ENCODE measurements at places on chromosomes 4 and X.

DNA sequence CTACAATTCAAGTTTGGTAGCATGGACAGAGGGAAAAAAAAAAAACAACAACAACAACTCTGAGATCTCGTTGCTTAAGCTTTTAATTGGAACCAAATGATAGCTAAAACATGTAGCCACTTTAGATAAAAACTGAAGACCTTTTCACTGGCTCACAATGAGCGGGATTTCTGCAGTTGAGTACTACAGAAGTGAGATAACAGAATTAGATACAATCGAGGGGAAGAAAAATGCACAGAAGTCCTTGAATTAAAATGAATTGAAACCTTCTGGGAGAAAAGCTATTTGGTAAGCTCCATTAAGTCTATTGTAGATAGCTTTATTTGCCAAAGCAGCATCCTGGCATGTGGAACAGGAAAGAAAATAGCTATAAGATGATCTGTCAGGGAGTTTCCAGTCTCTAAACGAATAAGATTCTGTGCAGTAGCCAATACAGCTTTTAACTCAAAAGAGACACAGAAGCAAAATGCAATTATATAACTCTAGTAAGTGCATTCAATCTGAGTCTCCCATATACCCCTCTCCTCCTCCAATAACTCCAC, 248.5 kb downstream of the ENOX2 start:
- no peak for DNase-seq

- DNase-seq, result no peak
Observed at GRCh38 chr4:5955856-5956255, 62.4 kb downstream of the C4orf50 start.

GRCh38 chrX:30259927-30260326, 13.0 kb downstream of the MAGEB1 start:
- DNase-seq, result no peak

GRCh38 chrX:110320381-110320987, 2.6 kb upstream of the AMMECR1 start:
- no peak for DNase-seq

GRCh38 chr4:38415682-38416081, 248.3 kb upstream of the KLF3 start:
- no peak for DNase-seq

DNA sequence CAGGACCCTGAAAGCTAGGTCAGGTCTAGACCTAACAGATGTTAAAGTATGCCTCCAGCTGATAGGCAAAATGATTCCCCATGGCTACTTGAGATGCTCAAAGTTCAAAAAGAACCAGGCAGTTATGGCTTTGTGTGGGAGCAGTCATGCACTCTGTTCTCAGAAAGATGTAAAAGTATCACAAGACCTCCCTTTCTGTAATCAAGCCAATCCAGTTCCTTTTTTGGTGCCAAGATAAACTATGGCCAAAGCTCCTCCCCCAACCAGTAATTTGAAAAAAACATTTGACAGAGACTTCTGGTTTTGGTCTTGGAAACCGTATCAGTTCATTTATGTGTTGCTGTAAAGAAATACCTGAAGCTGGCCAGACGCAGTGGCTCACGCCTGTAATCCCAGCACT, 340.9 kb downstream of the CHIC1 start:
- DNase-seq, result no peak

- DNase-seq, result no peak
Observed at GRCh38 chrX:125202591-125203248, 117.0 kb upstream of the TEX13C start.

GRCh38 chr4:168421055-168421454, 59.2 kb downstream of the DDX60L start:
- no peak for DNase-seq

GRCh38 chr4:168129046-168129772, 36.9 kb downstream of the ANXA10 start:
- no peak for DNase-seq

- DNase-seq, result no peak
Observed at GRCh38 chr4:53705972-53706371, 114.7 kb upstream of the LNX1 start.

DNA sequence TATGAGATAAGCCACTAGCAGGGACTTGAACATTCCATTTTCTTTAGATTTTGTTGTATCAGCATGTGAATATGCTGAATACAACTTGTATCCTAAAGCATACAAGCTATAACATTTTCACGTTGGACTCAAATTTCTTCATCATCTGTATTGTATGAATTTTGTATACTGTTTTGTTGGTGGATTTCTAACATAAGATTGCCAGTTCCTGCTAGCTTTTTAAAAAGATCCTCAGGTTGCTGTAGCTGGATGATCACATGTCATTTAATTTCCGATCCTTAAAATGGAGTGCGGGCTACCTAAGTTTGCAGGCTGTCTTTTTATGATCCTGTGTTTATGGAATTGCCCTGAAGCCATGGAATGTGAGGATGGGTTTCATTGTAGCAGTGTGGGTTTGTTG, 6.9 kb downstream of the PDLIM5 start:
- peak; percentile 30 for DNase-seq

DNA sequence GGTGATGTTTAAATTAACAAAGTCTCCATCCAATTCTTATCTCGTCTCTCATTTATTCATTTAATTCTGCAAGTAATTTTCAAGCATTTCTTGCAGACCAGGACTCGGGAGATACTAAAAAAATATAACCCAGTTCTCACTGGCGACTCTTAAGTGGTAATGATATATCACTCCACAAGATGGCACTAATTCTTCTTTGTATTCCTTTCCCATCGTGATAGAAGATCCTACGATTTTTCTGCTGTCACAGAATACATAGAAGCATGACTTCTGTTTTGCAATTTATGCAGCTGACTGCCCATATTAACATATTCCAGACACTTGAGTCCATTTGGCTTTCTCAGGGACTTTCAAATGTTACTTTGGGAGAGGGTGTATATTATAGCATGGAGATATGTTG, 64.0 kb upstream of the FGF13 start:
- peak; percentile 24 for DNase-seq

- DNase-seq, result no peak
Observed at GRCh38 chr4:122911588-122911987, 10.8 kb downstream of the NUDT6 start.

DNA sequence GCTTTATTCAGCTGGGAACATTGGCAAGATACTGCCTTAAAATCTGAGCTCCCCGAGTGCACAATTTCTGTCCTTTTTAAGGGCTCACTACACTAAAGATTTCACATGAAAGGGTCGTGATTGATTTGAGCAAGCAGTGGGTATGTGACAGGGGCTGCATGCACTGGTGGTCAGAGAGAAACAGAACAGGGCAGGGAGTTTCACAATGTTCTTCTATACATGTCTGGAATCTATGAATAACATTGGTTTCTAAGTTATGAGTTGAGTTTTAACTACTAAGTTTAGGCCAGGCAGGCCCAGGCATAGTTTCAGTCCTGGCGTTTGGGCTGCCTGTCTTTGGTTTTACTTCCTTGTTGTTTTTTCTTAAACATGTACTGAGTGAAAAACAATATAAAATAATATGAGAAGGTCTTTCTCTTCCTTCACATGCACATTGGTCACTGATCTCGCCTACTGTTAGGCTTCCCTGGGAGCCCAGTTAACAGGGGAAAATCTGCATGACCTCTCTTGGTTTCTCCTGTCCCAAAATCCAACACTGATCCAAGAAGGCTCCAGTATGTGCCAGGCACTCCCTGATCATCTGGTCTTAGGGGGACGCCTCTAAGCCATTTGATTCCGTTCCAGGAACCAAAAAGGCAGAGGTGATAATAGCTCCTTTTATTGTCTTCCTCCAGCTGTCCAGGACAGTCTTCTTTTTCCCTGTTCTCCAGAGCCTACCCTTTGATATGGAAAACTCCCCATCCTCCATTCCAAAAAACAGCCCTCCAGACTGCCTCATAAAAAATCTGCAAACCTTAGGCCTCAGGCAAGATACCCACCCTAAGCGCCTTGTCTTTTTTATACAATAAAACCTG, at the start of gene UGT2B17:
Gene UGT2B17, minus strand, starts transcription at position 51 of the 854 bp plus-strand sequence. CDS start 7,838 bp downstream, outside the sequence.
- no peak for DNase-seq

- DNase-seq, result no peak
Observed at GRCh38 chr4:176444741-176445140, 125.0 kb downstream of the SPCS3 start.

DNA sequence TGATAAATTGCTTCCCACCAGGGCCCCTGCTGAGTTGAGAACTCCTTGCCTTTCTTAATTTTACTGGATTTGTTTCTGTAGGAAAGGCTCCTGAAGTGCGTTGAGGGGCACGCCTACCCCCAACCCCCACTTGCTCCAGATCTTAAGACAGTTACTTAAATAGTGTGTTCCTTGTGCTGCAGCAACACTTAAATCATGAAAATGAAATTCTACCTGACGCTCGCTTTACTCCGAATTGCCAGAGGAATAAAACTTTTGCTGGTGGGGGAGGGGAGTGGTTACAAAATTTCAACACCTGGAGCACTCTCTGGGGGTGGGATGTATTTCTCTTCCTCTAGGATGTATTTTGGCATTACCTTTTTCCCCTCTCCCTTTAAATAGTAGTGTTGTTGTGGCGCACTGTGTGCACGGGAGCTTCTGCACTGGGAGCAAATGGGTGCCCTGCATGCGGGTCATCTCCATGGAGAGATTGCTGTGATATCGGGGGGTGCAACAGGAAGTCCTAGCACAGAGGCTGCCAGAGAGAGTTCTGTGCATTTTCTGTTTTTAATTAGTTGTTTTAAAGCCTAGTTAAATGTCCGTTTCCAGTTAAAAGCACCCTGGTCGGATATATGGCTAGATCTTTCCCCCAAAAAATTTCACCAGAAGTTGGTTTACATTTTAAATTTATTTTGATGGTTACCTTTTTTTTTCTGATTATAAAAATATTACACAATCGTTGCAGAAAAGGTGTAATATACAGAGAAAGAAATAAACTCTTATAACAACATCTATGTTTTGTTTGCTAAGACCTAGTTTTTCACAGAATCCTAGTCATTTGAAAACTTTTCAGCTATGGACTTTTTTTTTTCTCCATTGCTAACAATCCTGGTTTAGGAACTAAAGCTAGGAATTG, 207.7 kb downstream of the SOWAHB start:
- peak; percentile 21 for DNase-seq

- DNase-seq, result no peak
Observed at GRCh38 chr4:170305627-170306026, 215.9 kb upstream of the AADAT start.

DNA sequence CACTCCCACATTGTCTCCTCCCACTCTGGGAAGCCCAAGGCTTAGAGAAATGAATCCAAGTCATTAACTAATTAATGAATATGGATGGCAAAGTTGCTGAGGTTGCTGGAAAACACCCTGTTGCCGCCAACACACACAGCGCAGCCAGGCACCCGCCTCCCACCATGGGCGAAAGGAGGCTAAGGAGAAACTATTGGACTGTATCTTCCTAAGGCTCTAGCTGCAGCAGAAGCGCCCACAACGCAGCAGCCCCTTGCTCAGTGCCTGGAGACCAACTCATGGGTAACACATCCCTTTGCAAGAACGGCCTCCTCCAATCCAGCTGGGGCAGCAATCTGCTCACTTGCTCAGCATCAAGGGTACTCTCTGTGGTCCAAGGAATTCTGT, 34.2 kb downstream of the TSC22D3 start:
- DNase-seq, result no peak

DNA sequence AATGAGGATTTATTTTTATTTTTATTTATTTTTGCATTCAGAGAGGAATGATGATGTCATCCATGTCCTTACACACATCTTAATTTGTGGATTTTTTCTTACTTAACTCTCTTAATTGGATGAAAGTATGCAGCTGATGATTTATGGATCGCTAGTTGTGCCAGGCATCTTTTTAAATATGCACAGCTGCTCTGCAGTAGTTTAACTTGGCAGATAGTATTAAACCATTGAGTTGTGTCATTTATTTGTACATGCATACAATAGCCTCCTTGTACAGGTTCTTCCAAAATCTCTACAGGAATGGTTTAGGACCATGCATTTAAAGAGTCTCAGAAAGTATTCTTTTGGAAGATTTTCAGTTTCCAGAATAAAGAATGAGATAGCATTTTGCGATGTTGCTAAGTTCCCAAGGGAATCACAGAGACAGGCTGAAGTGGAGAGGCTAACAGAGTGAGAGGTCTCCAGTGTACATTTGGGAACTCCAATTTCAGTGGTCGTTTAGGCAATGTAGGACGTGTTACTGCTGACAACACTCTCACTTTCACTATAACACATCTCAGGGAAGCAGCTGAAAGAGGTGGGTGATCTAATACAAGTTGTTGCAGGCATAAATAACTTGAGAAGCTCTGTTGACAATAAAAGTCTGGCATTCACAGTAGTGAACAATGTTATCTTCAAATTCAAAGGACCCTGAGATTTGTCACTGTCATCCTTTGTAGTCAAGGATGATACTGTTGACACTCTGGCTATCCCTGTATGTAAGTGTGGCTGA, 49.9 kb upstream of the SCRG1 start:
- no peak for DNase-seq

DNA sequence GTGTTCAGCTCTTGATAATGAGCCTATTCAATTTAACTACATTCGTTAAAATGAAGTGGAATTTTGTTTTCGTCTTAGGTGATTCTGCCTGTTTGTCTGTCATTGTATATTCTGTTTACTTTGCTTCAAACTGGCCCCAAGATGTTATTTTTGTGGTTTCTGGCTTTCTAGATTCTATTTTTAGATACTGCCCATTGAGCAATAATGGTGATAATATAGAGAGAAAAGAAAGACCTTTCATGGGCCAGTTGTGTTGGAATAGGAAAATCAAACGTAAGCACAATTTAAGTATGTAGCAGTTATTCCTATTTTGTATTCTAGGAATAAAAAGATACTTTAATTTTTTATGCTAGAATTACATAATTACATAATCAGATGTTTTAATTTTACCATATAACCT, 4.0 kb downstream of the CDKN2AIP start:
- no peak for DNase-seq

- no peak for DNase-seq
Observed at GRCh38 chr4:142923619-142924018, 77.5 kb upstream of the INPP4B start.

- no peak for DNase-seq
Observed at GRCh38 chrX:74349387-74349786, 45.4 kb downstream of the ZCCHC13 start.

- no peak for DNase-seq
Observed at GRCh38 chrX:41933546-41933945, 10.2 kb upstream of the CASK start.

- DNase-seq, result no peak
Observed at GRCh38 chrX:126982158-126982557, 162.6 kb downstream of the PRR32 start.

GRCh38 chrX:7620560-7620959, 222.4 kb upstream of the VCX start:
- no peak for DNase-seq

DNA sequence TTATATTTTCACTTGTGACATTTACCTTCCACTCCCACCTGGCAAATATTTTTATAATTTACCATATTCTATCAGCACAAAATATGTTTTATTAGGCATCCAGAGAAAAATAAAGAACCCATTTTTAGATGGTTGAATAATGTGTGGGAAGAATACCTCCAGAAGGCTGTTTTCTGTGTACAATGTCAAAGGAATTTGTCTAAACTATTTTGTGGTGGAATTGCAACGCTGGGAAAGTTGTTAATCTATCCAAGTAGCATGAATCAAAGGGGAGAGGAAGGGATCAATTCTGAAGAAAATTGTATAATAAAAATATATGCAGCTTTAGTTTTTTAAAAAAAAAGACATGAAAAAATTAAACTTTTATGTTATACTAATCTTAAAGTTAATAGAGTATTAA, 706.5 kb downstream of the FSTL5 start:
- no peak for DNase-seq

- DNase-seq, result peak; percentile 81
Observed at GRCh38 chrX:54495814-54496516, at the start of gene FGD1. Gene FGD1 (minus strand): TSS chrX:54496234. CDS start chrX:54495432, 802 bp downstream.

All from HEK293T (cell line).